Left ventricle myocardium inferior (tissue), 1 donor: ENCODE measurements at places on chromosomes 3 and 15.

DNA sequence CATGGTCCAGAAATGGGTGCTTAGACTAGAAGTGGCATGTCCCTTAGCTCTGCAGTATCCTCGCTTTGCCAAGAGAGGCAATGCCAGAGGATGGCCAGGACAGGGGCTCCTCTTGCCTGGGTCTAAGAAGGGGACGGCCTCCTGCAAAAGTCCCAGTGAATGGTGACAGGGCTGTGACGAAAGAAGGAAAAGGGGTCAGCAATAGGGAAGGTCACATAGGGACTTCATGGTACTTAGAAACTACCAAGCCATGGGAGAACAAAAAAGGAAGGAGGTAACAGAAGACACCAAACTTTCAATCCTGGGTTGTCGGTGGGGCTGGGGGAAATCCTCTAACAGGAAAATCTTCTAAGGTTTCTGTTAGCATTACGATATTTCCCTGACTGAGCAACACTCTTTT, 36.2 kb upstream of the ATOSA start:
- DNase-seq = no peak

- DNase-seq = no peak
Measured at GRCh38 chr3:4680871-4681300, 187.7 kb downstream of the ITPR1 start.

GRCh38 chr3:184386047-184386806, 6.4 kb downstream of the CHRD start:
- no peak for DNase-seq

- no peak for DNase-seq
Measured at GRCh38 chr3:25424614-25425013, 3.4 kb upstream of the RARB start.

DNA sequence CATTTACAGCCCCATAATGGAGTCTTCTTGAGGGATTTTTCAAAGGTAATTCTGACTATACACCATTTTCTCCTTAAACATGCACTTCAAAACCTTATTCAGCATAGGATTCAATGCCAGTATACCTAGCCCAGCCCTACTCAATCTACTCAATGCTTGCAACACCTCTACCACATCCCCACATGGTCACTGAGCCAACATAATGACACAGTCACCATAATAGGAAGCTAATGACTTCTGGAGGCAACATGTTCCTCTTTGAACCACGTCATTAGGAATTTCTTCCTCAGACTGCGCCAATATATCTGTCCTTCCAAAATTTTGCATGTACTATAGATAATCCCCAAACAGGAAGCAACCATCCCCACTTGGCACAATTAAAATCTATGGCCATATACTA, 153.9 kb upstream of the SETMAR start:
- no peak for DNase-seq

GRCh38 chr3:95474338-95474737, 1340.1 kb upstream of the EPHA6 start:
- no peak for DNase-seq
